ENCODE measurements at places on chromosomes 5 and 9.
A peak's percentile ranks its signal among the peaks of the same experiment; 100 is the strongest.

GRCh38 chr5:122439645-122440044 is 127.6 kb downstream of the SNCAIP start:
- DNase-seq: no peak

GRCh38 chr5:5246736-5247135 is 106.6 kb downstream of the ADAMTS16 start:
- DNase-seq: no peak

GRCh38 chr9:89739511-89739910 is 134.7 kb downstream of the GADD45G start:
- DNase-seq: no peak

- DNase-seq: no peak
These were observed 363.1 kb downstream of the PRELID2 start for GRCh38 chr5:145471831-145472612.

GRCh38 chr9:76562511-76562911 is 103.5 kb downstream of the GCNT1 start:
- DNase-seq: no peak

DNA sequence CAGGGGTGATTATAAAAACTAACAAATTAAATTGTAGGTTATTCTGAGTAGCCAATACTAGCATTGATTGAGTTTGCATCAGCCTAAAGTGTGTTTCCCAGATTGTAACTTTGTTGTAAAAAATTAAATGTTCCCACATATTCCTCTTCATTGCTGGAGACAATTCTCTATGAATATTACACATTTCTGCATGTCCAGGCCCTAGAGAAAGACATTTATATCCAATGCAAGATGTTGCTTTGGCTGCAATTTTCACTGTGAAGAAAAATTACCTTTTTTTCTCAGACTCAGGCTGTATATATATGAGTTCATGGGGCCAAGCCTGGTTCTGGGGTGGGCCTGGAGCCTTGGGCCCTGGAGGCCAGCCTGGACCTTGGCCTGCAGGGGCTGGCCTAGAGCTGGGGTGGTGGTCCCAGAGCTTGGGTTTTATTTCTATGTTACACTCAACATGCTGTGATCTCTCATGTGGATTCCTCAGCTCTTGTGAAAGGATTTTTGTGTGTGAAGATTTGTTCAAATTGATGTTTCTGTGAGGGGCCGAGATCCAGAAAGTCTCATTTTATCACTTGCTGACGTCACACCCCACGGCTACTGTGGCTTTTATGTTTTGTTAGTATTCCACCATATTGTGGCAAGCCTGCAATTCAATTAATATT is 232.5 kb downstream of the SPATA31A1 start:
- no peak for DNase-seq

GRCh38 chr5:30802961-30803705 is 390.4 kb upstream of the CDH6 start:
- DNase-seq: no peak

GRCh38 chr5:11998397-11998796 is 94.2 kb upstream of the CTNND2 start:
- DNase-seq: no peak

DNA sequence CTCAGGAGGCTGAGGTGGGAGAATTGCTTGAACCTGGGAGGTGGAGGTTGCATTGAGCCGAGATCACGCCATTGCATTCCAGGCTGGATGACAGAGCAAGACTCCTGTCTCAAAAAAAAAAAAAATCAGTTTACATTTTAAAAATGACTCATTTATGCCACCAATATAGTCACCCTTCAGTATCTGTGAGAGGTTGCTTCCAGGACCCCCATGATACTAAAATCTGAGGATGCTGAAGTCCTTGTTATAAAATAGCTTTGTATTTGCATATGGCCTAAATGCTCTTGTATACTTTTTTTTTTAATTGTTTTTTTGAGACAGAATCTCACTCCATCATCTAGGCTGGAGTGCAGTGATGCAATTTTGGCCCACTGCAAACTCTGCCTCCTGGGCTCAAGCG is 5.8 kb downstream of the OCLN start:
- no peak for DNase-seq

- DNase-seq: no peak
These were observed 20.3 kb upstream of the DUSP1 start for GRCh38 chr5:172791286-172791685.

GRCh38 chr5:154351566-154351965 is 94.2 kb upstream of the SAP30L start:
- no peak for DNase-seq

- DNase-seq: no peak
These were observed 43.4 kb downstream of the DBH start for GRCh38 chr9:133679466-133680061.

- no peak for DNase-seq
These were observed 13.1 kb upstream of the INSYN2B start for GRCh38 chr5:169993485-169993790.

- no peak for DNase-seq
These were observed at the start of gene PLEKHG4B for GRCh38 chr5:91556-92263. Gene PLEKHG4B (plus strand): TSS chr5:92168. CDS start chr5:92232, 64 bp downstream.

- DNase-seq: no peak
These were observed 71.5 kb downstream of the MACROH2A1 start for GRCh38 chr5:135327429-135328127.

- DNase-seq: peak; percentile 38
These were observed 91.5 kb upstream of the NFIL3 start for GRCh38 chr9:91515074-91515687.

DNA sequence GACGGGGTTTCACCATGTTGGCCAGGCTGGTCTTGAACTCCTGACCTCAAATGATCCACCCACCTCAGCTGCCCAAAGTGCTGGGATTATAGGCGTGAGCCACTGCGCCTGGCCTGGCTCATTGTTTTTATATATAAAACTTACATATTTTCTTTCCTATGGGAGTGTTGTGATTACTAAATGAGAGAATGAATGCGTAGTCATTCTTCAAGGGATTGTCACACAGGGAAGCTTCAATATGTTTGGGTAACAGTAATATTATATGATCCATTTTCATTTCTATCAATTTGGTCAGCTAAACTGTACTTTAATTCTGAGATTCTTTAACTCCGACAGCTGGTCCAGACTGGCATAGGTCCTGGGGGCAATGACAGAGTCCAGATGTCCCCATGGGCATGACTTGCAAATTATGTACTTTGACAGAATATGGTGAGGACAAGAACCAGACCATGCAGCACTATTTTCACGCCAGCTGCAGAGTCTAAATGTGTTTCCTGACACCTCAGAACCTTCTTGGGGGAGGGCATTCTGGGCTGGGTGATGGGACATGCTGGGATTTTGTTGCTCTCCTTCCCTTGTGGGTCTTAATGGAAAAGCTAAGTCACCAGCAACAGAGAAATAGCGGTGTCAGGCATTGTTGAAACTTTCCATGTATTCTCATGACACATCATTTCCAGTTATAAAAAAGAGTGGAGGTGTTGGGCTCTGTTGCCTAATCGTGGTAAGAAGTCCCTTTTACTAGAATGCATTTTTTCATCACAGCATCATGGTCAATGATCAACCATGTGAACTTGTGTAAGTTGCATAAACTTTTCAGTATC is 40.9 kb upstream of the TNC start:
- no peak for DNase-seq

DNA sequence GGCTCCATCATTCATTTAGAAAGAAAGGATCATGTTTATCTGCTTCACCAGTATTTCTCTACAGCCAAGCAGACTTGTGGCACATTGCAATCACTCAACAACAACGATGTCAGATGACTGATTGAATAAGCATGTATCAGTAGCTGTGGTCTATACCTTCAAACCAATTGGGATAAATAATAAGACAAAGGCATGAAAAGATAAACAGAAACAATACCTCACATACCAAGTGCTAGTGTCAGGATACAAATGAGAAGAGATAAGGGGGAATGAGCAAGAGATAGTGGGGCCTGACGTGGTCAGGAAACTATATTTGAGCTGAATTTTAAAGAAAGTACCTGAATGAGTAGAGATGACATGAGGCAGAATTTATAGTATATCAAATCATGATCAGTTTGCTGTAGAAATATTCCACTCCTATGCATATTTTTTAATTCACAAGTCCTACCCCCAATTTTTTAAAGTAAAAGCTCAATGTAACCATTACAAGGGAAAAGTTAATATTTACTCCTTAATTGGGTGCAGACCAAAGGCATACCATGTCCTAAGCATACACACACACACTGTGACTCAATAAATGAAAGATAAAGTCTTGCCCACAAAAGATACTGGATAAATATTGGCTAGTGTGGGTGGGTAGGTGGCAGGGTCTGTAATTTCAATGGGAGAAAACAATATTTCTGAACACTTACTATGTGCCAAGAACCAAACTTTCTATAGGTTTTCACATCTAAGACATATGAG is 284.5 kb downstream of the SPOCK1 start:
- no peak for DNase-seq

DNA sequence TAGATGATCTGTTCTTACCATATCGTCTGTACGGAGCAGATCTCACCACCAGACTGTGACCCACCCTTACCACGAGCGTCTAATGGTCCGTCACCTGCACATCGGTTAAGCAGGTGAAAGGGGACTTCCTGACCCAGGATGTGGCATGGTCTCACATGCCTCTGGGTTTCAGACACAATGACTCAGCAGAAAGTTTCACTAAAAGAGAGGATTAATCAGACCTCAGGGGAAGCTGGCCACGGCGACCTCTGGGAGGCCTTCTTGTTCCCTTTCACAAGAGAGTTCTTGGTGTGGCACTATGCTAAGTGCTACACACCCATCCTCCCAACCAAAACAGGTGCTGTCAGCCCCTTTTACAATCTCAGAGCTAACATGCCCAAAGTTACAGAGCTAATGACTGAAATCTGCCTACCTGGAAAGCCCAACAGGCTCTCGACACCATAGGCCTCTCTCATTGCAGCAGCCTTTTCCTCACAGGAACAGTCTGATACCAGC is 41.6 kb downstream of the ADAMTS12 start:
- no peak for DNase-seq

DNA sequence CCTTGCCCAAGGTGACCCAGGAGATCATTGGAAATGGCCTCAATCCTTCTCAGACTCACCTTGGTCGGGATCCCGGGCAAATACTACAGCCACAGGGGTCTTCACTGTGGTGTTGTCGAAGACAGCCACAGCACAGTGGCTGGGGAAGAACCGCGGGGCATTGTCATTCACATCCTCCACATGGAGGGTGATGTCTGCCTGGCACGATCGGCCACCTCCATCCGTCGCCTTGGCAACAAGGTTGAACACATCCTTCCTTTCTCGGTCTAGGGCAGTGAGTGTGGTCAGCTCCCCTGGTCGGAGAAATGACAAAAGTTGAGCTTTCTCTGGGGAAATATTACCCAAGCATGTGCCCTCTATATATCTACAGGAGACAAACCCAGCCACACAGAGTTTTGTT is 56.8 kb downstream of the FAT2 start:
- DNase-seq: no peak

DNA sequence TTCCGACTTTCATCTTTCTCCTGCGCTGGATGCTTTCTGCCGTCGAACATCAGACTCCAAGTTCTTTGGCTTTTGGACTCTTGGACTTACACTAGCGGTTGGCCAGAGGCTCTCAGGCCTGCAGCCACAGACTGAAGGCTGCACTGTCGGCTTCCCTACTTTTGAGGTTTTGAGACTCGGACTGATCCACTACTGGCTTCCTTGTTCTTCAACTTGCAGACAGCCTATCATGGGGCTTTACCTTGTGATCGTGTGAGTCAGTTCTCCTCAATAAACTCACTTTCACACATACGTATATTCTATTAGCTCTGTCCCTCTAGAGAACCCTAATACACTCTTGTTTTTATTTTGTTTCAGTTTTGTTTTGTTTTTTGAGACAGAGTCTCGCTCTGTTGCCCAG is 10.3 kb downstream of the FKBP15 start:
- no peak for DNase-seq

- no peak for DNase-seq
These were observed 23.7 kb upstream of the SPZ1 start for GRCh38 chr5:80296121-80296520.

DNA sequence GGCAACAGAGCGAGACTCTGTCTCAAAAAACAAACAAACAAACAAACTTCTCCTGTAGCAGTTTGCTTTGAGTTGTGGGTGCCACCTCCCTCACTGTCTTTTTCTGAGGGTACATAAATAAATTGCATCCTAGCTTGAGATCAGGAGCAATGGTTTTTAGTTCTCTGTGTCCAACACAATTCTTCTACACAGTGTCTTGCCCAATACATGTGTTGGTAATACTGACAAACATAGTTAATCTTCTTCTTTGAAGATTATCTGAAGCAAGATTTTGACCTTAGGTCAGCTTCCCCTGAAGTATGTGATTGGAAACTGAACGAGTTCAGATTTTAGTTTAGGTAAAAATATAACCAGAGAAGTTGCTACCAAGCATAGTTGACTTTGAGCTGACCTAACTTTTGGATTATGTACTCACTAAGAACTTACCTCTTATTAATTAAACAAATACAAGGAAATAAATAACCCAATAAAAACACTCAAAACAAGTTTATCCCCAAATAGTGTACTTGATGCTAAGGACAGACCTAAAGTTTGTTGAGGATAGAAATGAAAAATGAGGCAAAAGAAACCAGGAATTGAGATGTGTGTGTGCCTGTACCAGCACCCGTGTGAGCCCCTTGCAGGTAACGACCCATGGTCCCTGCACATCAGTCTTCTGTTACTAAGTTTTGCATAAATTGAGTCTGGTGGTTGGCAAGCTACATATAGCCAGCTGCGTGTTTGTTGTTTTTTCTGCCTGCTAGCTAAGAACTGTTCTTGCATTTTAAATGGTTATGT is 16.2 kb downstream of the TJP2 start:
- DNase-seq: no peak

- DNase-seq: no peak
These were observed 28.5 kb upstream of the HMCN2 start for GRCh38 chr9:130237076-130237475.

DNA sequence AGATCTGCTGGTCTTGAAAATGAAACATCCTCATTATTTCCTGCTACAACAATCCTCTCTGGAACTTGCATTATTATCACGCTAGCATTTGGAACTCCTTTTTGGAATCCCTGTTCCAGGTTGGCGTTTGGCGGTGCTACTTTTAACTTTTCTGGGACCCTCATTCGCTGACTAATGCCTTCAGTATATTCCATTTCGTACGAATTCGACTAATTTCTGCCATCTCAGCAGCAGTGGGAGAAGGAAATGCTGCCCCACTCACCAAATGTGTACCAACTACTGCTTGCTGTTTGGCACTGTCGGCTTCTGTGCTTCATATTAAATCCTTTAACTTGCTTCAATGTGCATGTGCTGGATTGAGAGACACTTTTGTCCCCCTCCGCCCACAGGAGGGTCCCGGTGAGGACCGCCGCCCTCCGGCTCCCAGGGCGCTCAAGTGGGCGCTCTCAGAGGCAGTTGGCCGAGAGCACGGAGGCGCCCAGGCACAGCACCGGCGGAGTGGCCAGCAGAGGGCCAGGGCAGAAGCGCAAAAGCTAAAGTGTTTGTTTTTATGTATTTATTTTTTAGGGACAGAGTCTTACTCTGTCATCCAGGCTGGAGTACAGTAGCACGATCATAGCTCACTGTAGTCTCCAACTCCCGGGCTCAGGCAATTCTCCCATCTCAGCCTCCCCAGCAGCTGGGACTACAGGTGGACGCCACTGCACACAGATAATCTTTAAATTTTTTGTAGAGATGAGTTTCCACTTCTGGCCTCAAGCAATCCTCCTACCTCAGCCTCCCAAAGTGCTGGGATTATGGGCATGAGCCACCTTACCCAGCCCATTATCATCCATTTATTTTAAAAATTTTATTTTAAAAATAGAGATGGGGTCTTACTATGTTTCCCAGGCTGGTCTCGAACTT is 11.9 kb downstream of the PDE6A start:
- DNase-seq: no peak
